H1 (cell line): ENCODE measurements at places on chromosomes 13 and 19.
A peak's percentile ranks its signal among the peaks of the same experiment; 100 is the strongest.

- no peaks in the 10 kb centered on the region for H3K36me3 ChIP-seq
- DNase-seq, result no peak
- H3K27me3 ChIP-seq, result no peaks in the 10 kb centered on the region
Observed at GRCh38 chr13:37202264-37202663, 96.8 kb upstream of the CSNK1A1L start.

DNA sequence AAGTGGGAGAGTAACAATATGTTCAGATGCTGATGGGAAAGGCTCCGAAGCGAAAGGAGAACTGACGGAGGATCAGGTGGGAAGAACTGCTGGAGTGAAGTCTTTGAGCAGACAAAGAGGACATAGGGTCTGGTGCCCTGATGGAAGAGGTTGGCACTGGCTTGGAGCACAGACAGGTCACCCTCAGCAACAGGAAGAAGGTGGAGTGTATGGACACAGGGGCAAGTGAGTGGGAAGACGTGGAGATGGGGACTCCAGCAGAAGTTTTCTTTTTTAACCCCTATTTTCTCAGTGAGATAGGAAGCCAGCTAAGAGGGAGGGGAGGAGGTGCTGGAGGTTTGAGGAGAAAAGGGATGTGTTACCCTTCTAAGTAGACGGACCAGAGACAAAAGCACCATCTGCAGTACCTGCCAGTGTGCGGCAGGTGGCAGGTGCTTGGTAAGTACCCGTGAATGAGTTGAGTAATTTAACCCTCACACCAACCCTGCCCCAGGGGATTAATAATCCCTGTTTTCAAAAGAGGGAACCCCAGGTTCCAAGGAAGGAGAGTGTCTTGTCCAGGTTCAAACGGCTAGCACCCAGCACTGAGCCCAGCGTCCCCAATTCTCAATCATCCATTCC lies 11.2 kb downstream of the HAS1 start:
- H3K27me3 ChIP-seq, result no peaks in the 10 kb centered on the region; the same call in none of the 2 replicates
- no peak overlapping the region for H3K4me3 ChIP-seq

- H3K27ac ChIP-seq, result no peak overlapping the region
- no peak for DNase-seq
- H3K27me3 ChIP-seq, result peaks cover 2% of the 10 kb centered on the region
- no peaks in the 10 kb centered on the region for H3K36me3 ChIP-seq
- peaks cover 25% of the 10 kb centered on the region for H3K4me1 ChIP-seq
Observed at GRCh38 chr13:112688560-112689302, 1.1 kb upstream of the ATP11A start.

DNA sequence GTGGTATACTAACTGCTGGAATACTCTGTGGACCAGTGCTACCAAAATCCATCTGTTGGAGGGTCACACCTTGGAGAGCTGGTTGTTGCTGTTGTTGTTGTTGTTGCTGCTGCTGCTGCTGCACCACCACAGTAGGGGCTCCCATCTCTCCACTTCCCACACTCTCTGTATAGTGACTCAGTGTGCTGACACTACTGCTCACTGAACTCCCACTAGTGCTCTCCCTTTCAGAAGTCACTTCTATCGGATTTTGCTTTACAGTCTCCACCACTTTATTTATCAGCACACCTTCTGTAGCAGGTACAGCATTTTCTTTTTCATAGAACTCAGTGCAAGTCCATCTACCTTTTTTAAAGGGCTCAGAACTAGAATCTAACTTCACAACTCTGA lies 1.7 kb downstream of the TSC22D1 start:
- no peaks in the 10 kb centered on the region for H3K27me3 ChIP-seq
- H3K4me3 ChIP-seq, result peak overlapping the region; percentile 77; the same call in 1 of the 2 replicates
- DNase-seq, result no peak
- H3K27ac ChIP-seq, result no peak overlapping the region
- no peaks in the 10 kb centered on the region for H3K36me3 ChIP-seq

- H3K4me1 ChIP-seq, result no peaks in the 10 kb centered on the region
- H3K27ac ChIP-seq, result no peak overlapping the region
- no peak for DNase-seq
- H3K36me3 ChIP-seq, result peaks cover 5% of the 10 kb centered on the region
Observed at GRCh38 chr19:48982280-48982679, 10.8 kb downstream of the GYS1 start.

DNA sequence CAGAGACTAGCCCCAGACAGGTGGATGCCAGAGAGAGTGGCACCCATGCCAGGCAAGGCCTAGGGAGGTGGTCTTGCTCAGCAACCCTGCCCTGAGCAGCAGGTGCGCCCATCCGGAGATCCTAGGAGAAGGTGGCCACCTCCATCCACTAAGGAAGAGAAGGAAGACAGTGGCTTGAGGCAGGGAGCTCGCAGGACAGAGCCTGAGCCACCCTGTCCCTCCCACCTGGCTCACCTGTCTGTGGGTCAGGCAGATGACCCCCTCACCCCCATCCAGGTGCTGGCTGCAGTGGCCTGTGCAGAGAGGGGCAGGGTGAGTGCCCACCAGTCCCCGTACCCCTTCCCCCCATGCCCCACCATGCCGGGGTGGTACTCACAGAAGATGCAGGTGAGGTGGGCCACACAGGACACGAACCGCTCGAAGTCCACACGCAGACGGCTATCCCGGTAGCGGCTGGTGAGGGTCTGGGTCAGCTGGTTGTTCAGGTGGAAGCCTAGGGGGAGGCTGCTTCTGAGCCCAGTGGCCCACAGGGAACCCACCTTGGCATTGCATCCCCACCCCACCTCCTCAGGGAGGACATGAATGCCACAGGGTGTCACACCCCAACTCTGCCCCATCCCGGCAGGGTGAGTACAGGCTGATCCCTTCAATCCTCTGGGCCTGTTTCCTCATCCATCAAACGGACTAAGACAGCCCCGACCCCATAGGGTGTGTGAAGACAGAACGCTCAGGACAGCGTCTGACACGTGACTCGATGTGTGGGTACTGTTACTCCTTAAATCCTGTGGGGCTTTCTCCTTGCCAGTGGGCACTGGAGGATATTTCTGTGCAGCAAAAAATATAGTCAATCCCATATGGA lies 13.3 kb downstream of the CAPN12 start:
- no peaks in the 10 kb centered on the region for H3K27me3 ChIP-seq
- peaks cover 13% of the 10 kb centered on the region; the same call in 1 of the 2 replicates for H3K36me3 ChIP-seq
- no peak overlapping the region for H3K4me3 ChIP-seq
- H3K4me1 ChIP-seq, result no peaks in the 10 kb centered on the region
- DNase-seq, result no peak
- no peak overlapping the region for H3K27ac ChIP-seq

DNA sequence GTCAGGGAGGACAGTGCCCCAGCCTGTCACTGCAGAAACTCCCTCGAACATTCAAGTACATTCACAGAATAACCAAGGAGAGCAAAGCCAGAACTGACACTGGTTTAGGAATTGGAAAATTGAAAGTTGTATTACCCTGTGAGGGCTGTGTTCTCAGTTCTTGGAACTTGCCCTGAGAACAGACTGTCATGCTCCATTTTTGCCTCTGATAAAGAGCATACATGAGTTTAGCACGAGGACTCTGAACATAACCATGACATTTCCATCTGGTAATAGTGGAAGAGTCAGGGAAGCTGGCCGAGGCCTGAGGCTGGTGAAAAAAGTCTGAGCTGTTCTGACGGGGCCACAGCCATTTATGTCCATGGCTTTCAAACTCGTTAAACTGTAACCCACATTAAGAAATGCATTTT lies 15.2 kb upstream of the SLC25A30 start:
- H3K36me3 ChIP-seq, result no peaks in the 10 kb centered on the region
- no peaks in the 10 kb centered on the region for H3K4me1 ChIP-seq
- no peak overlapping the region for H3K27ac ChIP-seq

DNA sequence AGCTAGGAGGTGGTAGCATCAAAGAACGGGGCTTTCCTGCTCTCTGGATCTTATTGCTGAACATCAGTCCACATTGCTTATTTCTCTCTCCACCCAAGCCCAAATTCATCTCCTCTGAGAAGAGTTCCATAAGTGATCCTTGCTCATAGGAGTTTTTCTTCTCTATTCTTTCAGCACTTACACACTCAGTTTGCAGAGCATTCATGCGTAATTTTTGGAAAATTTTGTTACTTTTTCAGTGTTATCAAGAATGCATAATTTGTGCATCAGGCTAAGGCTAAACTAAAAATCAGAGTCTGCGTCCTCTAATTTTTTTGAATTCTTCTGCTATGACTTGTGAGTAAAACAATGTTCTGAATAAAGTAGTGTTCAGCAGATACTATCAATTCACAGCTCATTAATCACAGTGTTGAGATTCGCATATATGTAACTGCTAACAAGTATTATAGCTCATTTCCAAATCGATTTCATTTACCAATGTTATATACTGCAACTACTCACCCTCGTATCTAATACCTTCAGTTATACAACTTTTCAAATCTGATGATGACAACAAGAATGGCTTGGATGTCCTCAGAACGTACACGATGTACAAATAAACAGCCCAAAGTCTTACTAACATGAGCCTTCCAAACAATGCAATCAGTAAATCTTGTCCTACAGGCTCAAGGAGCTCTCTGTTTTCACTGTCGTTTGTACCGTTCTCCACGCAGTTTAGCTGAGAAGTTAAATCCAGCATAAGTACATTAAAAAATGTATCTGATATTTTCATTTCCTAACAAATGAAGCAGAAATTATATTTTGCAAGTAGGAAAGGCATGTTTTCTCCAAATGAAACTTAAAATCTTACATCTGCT lies 36.4 kb upstream of the STARD13 start:
- no peak overlapping the region for H3K4me3 ChIP-seq
- DNase-seq, result no peak
- no peak overlapping the region for H3K27ac ChIP-seq
- H3K4me1 ChIP-seq, result no peaks in the 10 kb centered on the region
- no peaks in the 10 kb centered on the region for H3K27me3 ChIP-seq

DNA sequence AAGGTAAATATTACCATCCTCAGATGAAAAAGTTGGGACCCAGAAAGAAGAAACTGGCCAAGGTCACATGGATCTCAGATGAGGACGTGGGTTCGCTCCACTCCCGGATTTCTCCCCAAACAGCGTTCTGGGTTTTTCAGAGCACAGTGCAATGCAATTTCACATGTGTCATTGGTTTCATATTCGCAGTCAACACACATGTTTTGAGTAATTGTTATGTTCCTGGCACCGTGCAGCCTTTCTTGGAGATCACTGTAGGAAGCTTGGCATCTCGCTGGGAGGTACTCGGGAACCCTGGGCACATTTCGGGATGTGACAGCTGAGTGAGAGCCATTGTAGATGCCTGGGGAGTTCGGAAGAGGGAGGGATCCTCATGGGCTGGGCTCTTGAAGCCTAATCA lies 26.2 kb upstream of the CEBPG start:
- H3K27ac ChIP-seq, result no peak overlapping the region
- H3K36me3 ChIP-seq, result no peaks in the 10 kb centered on the region
- no peak overlapping the region for H3K4me3 ChIP-seq
- no peaks in the 10 kb centered on the region for H3K4me1 ChIP-seq
- H3K27me3 ChIP-seq, result 0 out of 2 replicates have a peak, but pooled peaks cover 3% of the 10 kb centered on the region

- no peaks in the 10 kb centered on the region for H3K4me1 ChIP-seq
- H3K27ac ChIP-seq, result no peak overlapping the region
- no peak overlapping the region for H3K4me3 ChIP-seq
Observed at GRCh38 chr13:77386880-77387606, 60.1 kb upstream of the MYCBP2 start.

DNA sequence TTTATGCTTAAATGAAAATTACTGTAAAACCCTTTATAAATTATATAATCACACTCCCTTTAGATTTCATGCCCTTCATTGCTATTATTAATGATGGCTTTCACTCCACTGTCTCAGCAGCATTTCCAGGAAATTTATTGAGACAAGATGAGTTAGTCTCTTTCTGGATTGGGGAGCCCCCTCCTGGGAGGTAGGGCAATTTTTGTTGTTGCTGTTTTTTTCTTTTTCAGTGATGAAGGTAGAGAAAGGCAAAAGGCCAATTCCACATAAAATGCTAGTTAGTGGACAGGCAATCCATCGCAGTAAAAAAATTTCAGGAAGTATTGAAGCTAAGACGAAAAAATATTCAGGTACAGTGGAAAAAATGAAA lies 80.2 kb downstream of the TEX26 start:
- H3K4me3 ChIP-seq, result no peak overlapping the region
- DNase-seq, result no peak
- H3K27ac ChIP-seq, result no peak overlapping the region
- no peaks in the 10 kb centered on the region for H3K27me3 ChIP-seq
- no peaks in the 10 kb centered on the region for H3K36me3 ChIP-seq
- peaks cover 8% of the 10 kb centered on the region for H3K4me1 ChIP-seq

DNA sequence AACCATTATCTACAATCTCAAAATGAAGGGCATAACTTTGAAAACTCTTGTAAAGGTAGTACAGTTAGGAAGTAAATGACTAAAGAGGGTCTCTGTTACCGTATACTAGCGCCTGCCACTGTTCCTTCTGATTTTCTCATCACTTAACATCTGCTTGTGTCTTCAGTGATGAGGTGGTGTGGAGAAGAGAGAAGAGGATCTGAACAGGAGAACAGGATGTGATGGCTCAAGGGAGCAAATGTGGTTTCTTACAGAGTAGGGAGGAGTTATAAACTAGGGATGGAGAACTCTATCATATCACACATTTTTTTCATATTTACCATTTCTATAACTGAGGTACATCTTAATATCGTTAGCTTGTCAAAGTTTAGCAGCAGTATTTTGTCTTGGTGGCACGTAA lies 1.1 kb downstream of the KCTD4 start:
- H3K4me3 ChIP-seq, result no peak overlapping the region
- H3K36me3 ChIP-seq, result no peaks in the 10 kb centered on the region
- H3K27me3 ChIP-seq, result no peaks in the 10 kb centered on the region
- no peak for DNase-seq
